Vein endothelial cell (primary cell): ENCODE measurements at places on chromosomes 1 and 21. TPM values are rescaled to one million over a fixed set of nuclear protein-coding genes. Genes with fewer than 3 reads are reported as not detected.

The C4BPA gene
- not detected in 2 replicates for total RNA-seq

The EVA1C gene
- 26.7 and 39.5 TPM in 2 replicates for total RNA-seq

The IL22RA1 gene
- total RNA-seq: not detected in 2 replicates

The ADORA1 gene
- total RNA-seq: not detected in 2 replicates

The NTNG1 gene
- under 0.01 and 2.2 TPM in 2 replicates for total RNA-seq
